ENCODE measurements at places on chromosomes 4 and X.

GRCh38 chr4:88575186-88575585 lies 17.1 kb upstream of the HERC3 start:
- no peak for DNase-seq

DNA sequence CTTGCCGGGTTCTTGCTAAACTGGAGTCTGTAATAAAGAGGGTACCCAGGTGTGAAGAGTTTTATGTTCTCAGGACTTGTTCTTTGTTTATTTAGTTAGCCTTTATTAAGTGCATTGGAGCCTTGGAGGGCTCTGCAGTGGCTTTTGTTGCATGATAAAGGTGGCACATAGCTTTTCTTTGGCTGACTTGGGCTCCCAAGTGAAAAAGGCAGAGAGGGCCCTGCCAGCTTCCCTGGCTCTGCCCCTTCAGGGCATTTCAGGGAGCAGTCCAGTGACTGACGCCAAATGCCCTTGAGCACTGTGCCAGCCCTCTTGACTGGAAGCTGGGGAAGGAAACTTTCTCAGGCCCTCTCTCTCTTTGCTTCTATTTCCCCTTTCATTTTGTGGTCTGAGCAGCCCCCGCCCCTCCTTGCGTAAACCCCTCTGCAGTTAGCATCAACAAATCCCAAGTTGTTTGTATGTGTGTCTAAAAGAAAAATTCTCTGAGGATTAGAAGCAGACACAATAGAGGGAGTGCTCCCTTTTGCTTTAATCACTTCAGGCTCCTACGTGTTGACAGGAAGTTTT lies 152.2 kb downstream of the NHS start:
- DNase-seq, result no peak

- DNase-seq, result no peak
Observed at GRCh38 chrX:19334945-19335626, 8.6 kb upstream of the PDHA1 start.

DNA sequence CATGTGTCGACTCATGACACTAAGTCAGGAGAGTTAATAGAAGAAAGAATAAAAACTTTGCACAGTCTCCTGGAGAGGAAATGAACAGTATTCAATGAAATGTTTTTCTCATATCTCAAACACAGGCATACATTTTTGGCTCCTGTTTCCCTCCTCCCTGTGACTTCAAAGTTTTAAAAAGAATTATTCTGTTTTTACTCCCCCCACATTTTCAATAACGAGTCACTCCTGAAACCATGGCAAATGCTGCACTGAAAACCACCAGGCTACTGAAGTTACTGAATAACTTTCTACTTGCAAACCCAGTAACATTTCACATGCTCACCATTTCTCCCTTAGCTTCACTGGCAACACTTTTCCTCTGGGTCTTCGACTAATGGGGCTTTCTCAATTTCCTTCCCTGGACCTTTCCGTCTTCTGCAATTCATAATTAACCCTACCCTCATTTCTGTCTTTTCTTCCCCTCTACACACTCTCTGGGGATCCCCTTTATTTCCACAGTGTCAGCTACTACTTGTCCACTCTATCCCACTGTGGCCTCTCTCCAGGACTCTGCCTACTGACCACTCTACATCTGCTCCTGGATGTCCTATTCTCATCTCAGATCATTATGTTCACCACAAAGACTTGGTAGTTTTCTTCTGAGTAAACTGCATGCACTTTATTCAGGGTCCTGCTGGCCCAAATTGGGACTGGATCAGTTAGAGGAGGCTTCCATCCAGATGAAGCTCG lies 225.8 kb upstream of the ETNPPL start:
- no peak for DNase-seq

- no peak for DNase-seq
Observed at GRCh38 chr4:168551945-168552695, 55.3 kb downstream of the PALLD start.

GRCh38 chrX:55697381-55697780 lies 20.2 kb upstream of the RRAGB start:
- DNase-seq, result no peak

Measured in renal cortex interstitium (tissue), 15 donors.